ENCODE measurements at places on chromosomes 1 and 21.
A peak's percentile ranks its signal among the peaks of the same experiment; 100 is the strongest.

- no peak for DNase-seq
These were observed 209.0 kb downstream of the DPYD start for GRCh38 chr1:97711858-97712257.

- DNase-seq: no peak
These were observed 75.9 kb downstream of the LRRC8C start for GRCh38 chr1:89708751-89709375.

DNA sequence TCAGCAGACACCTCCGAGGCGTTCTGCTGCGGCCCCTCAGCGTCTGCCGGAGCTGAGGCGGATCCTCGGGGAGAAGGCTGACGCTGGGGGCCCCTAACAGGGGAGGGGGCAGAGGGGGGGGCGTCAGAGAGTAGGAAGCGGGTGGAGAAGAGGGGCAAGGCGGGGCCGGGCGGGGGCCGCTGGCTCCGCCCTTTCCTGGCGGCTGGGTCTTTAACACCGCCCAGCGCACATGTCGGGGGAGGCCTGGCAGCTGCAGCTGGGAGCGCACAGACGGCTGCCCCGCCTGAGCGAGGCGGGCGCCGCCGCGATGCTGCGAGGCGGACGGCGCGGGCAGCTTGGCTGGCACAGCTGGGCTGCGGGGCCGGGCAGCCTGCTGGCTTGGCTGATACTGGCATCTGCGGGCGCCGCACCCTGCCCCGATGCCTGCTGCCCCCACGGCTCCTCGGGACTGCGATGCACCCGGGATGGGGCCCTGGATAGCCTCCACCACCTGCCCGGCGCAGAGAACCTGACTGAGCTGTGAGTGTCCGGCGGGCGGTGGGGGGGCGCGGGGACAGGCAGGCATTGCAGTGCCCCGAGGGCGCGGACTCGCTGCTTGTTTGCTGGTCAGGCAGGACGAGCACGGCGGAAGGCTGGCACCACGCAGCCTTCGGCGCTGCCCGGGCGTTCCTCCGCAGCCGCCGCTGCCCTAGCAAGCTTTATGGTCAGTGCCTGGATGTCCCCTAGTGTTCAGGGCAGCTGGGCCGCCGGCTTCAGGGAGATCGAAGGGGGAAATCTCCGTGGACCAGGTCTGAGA, at the start of gene NTRK1:
NTRK1 (plus strand) TSS at position 238 of the 796 bp plus-strand sequence; CDS start at position 308, 70 bp downstream.
- peak; percentile 66 for DNase-seq

DNA sequence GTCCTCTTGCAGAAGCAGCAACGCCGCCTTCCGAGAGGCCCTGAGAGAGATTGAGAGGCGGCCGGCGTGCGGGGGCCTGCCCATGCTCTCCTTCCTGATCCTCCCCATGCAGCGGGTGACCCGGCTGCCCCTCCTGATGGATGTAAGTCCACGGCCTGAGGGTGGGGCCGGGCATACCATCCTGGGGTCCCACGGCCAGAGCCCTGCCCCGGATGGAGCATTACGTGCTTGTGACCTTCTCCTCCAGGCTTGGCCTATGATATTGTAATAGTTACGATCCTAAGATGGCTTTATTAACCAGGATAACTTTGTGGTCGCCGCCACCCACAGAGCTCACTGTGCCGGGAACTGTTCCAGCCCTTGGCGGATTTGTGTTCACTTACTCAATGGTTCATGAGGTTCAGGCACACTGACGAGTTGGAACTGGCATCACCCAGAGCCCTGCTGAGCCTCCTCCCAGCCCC, 18.9 kb downstream of the ARHGEF16 start:
- DNase-seq: no peak

DNA sequence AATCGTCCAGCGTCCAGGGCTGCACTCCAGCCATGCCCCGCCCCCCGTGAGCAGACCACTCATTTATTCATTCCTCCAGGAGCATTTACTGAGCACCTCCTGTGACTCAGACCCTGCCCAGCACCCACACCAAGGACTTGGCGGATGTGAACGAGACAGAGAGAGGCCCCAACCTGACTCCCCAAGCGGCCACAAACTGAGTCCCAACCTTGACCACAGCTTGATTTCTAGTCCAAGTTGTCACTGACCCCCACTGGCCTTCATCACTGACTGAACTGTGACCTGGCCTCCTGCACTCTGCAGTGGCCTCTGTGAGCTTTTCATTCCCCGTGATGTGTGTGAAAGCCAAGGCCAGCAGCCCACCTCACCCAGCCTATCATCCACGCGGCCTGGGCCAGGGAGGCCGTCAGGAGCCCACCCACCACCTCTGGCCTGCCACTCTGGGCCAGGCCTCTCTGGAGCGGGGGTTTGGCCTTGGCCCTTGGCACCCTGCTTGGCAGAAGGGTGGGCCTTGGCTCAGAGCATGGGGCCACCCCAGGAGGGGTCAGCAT, 19.3 kb upstream of the RUNX3 start:
- no peak for DNase-seq

- no peak for DNase-seq
These were observed 647.0 kb downstream of the PLPP3 start for GRCh38 chr1:55932402-55932801.

- no peak for DNase-seq
These were observed 71.7 kb downstream of the PIK3CD start for GRCh38 chr1:9723068-9723805.

DNA sequence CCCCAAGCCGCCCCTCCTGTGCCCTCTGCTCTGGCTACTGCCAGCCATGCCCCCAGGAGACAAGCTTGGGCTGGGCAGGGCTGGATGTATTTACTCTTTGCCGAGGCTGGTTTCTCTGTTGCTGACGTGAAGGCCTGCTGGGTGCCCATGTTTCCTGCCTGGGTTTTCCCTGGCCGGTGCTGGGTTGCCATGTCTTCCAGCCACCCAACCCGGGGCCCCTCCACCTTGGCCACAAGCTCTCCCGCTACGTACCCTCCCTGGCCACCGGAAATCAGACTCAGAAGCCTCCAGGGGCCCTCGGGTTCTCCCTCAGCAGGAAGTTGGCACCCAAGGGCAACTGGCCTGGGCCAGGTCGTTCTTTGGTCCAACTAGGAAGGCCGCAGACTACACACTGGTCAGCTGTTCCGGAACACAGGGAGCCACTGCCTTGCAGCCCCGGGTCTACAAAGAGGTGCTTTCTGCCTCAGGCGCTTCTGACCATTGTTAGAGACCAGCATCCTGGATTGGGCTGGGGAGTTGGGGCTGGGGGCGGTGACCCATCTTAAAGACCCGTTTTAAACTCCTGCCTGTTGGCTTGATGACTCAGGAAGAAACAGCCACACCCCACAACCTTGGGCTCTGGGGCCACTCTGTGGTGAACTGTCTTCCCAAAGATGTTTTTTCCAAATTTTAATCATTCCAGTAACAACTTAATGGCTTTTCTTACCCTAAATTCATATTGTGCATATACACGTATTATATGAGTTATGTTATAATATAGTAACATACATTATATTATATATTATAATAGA, 71.2 kb upstream of the RUNX3 start:
- DNase-seq: peak; percentile 55

DNA sequence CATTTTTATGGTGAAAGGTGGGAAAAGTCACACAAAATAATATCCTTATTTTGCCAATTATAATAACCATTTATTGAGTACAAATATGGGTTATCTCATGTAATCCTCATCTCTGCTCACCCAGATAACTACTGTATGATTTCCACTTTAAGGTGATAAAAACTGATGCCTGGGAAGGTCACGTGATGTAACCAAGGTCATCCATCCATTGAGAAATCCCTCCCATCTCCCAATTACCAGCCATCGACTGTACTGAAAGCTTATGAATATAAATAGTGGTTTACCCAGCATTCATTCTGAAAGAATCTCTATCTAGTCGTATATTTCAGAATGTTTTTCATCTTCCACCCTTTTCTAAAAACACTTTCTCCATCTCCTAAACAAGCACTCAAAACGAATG, 55.0 kb upstream of the IFNAR2 start:
- no peak for DNase-seq

- DNase-seq: no peak
These were observed 344.9 kb downstream of the OMA1 start for GRCh38 chr1:58201492-58202106.

- DNase-seq: no peak
These were observed 58.3 kb downstream of the KCNJ15 start for GRCh38 chr21:38315122-38315521.

GRCh38 chr21:20999659-21000058, 1.4 kb downstream of the NCAM2 start:
- peak; percentile 35 for DNase-seq

DNA sequence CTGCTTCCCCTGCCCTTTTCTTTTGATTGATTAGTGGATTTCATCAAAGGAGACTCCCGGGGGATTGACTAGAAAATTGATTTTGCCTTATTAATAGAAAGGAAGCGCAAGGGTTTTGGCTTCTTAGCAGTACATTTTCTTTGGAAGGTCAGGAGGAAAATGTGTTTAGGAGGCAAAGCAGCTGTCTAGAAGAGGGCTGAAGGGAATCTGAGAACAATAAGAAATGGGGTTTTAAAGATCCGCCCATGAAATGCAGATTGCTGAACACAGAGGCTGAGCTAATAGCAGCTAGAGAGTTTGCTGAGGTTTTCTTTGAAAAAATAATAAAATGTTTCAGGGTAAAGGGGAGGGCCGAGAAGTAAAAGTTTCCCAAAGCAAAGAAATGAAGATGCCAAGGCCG, 4.9 kb downstream of the SERTAD4 start:
- no peak for DNase-seq

GRCh38 chr21:44466351-44466954, 11.1 kb downstream of the LRRC3 start:
- DNase-seq: no peak

DNA sequence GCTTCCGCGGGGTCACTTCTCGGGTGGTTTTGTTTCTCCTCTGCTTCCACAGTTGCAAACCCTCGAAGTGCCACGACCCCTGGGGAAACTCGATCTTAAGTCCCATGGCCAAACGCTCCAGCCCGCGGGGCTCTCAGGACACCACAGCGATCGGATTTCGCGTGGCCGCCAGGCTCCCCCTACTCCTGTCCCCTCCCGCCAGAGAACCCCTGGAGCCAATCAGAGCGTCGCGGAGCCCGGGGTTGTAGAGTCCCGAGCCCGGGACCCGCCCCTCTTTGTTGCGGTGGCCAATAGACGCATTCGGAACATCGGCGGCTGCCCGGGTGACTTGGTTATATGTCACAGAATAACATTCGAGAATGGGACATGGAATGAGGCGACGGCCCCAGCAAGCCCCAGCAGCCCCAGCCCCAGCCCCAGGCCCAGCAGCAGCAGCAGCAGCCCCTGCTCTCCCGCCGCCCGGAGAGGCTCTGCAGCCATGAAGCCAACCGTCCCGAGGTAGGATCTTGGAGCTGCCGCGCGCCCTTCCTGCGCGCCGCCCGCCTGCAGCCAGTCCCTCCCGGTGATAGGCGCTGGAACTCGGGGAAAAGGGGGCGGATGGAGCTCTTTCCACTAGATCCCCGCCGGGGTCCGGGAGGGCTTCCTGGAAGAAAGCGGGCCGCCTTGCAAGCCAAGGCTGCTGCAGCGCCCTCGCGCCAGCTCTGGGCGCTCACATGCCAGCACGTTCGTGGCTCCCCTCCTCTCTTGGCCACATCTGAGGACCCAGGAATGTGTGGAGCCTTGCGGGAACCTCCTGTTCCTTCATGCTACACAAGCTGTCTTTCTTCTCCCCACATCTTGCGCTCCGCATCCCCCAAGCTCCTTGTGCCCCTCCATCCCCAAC, at the start of gene VASH2:
VASH2 (plus strand) TSS at position 299 of the 883 bp plus-strand sequence. CDS start 1,002 bp downstream, outside the sequence.
- peak; percentile 59 for DNase-seq

DNA sequence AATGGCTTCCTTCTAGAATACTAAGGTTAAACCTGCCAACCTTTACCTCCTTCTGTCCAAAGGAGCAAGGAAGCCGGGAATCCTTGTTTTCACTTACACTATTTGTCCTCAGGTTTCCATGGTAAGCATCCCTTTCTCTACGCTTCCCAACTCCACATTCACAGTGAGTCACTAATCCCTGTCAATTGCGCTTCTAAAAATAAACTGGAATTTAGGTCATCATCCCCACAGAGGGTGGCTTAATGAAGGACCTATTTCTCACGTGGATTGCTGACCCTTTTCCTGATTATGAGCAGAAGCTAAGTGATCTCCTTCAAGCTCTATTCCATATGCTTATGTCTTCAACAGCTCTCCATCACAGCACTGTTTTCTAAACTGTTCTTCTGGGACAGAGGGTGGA, 39.9 kb upstream of the ABCA4 start:
- DNase-seq: no peak

- no peak for DNase-seq
These were observed 34.3 kb downstream of the PIK3R3 start for GRCh38 chr1:46098027-46098712.

GRCh38 chr1:165284454-165284853, 72.1 kb downstream of the LMX1A start:
- no peak for DNase-seq

DNA sequence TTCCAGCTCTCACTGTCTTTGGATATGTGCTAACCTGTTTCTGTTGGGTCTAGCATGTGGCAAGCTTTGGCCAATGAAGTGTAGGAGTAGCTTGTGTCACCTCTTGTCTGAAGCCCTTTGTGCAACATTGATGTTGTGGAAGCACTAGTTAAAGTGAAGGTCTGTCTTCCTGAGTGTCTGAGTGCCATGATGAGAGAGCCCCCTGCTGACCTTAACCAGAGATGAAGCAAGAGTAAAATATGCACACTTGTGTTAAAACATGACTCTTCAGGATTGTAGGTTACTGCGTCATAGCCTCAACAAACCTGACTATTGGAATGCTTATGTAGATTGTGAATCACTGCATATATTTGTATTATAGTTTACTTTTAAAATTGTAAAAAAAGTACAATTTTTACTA, 103.7 kb downstream of the NCAM2 start:
- DNase-seq: peak; percentile 2

DNA sequence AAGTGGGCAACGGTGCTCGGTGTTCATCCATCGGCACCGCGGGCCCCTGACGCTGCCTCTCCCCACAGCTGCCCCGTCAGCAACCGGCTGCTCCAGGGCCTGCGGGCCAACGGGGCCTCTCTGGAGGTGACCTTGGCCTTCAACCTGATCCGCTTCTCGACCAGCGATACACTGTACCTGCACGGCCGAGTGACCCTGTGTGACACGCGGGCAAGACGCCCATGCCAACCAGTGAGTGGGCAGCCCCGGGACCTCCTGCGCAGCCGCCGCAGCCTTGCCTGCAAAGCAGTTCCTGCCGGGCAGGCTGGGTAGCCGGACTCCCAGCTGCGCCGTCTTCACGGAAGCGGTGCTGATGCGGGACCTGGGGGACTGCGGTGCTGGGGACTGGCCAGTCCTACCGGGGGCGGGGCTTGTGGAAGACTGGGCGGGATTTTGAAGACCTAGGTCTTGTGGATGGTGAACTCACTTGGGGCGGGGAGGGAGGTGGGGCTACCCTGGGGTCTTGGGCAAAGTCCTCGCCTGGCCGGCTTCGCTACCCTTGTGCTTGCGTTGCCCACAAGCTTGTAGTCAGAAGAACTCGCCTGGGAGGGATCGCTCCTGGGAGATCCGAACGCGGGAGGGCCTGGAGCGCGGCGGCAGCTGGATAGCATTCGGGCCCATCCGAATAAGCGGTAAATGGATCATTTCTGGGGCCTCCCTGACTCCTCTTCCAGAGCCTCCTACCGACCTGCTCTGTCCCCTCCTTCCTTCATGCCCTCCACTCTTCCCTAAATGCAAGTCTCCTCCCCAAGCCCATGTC, 8.8 kb upstream of the CEP85 start:
- DNase-seq: peak; percentile 53

- DNase-seq: no peak
These were observed 100.0 kb upstream of the SERTAD4 start for GRCh38 chr1:210132582-210132981.

- no peak for DNase-seq
These were observed 43.1 kb downstream of the SKI start for GRCh38 chr1:2271211-2271721.

- DNase-seq: peak; percentile 29
These were observed 28.7 kb upstream of the PWP2 start for GRCh38 chr21:44078411-44078981.

- DNase-seq: no peak
These were observed 25.5 kb downstream of the STUM start for GRCh38 chr1:226574044-226574443.

GRCh38 chr1:209383422-209383821, 200.1 kb upstream of the CAMK1G start:
- DNase-seq: no peak
